Neural crest cell (in vitro differentiated cells): ENCODE measurements at places on chromosomes 5 and 9.

GRCh38 chr9:87497604-87498045, at the start of gene DAPK1:
TSS of gene DAPK1 (plus strand) at chr9:87497867. CDS start at chr9:87499078, 1,211 bp downstream.
- peak; percentile 68 for DNase-seq

DNA sequence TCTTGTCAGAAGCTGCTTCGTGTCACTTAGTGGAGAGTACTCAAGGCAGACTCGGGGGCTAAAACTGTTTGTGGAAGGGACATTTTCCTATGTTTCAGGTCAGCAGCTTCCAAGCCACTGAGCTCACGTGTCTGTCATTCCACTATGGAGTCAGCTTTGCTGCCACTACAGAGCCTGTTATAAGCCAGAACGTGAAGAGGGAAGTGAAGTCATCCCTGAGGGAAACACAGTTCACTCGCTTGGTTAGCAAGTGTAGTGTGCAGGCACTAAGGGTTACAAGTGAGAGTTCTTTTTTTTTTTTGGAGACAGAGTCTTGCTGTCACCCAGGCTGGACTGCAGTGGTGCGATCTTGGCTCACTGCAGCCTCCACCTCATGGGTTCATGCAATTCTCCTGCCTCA, 24.5 kb upstream of the LTC4S start:
- DNase-seq = no peak

GRCh38 chr5:33311893-33312292, 128.9 kb upstream of the TARS1 start:
- DNase-seq = no peak

GRCh38 chr5:98770911-98771322, 2.5 kb upstream of the RGMB start:
- DNase-seq = no peak

DNA sequence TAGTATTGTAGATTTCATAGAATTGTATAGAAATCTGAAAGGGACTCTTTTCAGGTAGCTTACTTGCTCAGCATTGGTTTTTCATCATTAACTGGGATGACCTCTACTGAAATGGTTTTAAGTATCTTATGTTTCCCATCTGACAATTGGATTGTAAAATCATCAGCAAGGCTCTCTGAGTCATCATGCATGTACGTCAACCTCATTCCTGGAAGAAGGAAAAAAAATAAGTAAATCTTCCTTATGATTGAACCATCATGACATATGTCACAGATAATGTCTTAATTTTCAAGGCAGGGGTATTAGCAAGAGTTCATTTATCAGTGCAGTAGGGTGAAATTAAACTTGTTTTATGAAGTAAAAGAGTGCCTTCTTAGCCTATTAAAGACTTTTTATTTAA, 74.9 kb upstream of the CER1 start:
- DNase-seq = no peak

- DNase-seq = no peak
Measured at GRCh38 chr5:96645091-96645490, 17.1 kb upstream of the CAST start.

DNA sequence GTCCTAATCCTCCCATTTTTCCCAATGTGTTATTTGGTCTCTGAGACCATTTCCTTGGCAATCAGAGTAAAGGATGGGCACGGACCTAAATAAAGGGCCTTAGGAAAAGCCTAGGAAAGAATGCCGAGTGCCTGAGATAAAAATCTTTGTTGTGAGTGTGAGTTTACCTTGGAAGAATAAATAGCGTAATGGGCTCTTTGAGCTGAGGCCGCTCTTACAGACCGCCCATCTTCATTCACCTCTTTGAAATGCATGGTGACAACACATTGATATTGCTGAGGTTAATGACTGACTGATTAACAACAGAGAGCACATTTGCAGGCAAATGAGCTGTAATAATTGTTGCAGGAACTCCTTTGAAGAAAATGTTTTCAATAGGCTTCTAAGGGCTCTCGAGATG, 1967.1 kb upstream of the WWC1 start:
- no peak for DNase-seq

DNA sequence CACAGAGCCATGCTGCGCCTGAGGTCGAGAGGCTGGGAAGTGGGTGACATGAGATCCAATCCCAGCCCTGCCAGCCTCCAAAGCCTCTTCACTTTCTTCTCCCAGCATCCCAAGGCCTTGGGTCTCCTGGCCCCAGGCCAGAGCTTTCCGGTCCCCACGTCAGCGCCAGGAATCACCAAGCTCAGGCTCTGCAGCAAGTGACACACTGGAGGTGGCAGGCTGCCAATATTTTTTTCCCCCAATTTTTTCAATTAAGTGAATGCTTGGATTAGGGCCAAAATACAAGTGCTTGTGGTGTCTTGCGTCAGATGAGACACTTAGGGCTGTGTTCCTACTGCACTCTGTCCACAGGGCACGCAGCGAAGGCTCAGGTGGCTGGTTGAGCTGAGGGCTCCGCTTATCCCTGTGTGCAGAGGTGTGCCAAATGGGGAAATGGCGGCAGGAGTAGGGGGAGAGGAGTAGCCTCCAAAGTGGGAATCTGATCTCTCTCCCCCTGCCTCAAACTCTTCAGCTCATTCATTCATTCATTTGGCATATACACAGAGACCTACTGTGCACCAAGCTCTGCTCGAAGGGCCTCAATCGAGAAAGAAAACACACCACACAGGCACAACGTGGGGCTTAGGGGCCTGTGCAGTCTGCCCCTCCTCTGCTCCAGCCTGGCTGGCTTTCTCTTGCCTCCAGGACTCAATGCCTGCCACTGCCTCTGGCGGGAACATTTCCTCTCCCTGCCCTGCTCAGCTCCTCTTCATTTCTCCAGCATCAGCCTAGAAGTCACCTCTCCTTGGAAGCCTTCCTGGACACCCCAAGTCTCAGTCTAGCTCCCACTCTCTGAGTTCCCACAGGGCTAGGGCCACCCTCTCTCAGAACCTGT, 16.6 kb downstream of the SH3PXD2B start:
- no peak for DNase-seq

GRCh38 chr5:108801776-108802175, 54.1 kb downstream of the FER start:
- DNase-seq = no peak

DNA sequence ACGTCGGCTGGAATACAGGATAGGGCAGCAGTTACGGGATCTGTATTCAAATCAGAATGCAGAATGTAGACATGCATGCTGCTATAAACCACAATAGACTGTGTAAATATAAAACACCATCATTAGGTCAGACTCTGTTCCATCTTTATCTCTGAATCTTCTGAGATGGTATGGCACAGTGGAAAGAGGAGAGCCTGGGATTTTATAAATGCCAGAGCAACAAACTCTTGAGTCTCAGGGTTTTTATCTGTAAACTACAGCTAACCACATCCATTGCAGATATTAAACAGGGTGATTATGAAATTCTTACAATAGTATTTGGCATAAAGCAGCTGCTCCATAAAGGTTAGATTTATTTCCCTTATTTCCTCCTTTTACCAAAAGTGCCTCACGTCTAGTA, 108.7 kb downstream of the ZDHHC21 start:
- no peak for DNase-seq

DNA sequence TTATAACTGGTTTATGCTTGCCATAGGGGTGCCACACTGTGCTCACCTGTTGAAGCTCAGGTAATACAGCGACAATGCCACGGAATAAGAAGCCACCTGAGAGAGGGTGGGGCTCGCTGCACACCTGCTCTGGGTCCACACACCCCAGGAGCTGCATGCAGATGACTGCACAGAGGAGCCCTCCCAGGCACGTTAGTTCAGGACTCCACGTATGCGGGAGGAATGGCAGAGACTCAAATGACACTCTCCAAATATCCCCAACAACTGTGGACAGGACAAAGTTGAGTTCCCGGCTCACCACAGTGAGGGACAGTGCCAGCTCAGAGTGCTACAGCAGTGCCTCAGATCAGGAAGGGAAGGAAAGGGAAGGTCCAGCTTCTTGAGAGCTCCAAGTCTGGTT, 5.8 kb upstream of the FCN1 start:
- no peak for DNase-seq

- no peak for DNase-seq
Measured at GRCh38 chr5:111869681-111870080, 112.7 kb upstream of the NREP start.

DNA sequence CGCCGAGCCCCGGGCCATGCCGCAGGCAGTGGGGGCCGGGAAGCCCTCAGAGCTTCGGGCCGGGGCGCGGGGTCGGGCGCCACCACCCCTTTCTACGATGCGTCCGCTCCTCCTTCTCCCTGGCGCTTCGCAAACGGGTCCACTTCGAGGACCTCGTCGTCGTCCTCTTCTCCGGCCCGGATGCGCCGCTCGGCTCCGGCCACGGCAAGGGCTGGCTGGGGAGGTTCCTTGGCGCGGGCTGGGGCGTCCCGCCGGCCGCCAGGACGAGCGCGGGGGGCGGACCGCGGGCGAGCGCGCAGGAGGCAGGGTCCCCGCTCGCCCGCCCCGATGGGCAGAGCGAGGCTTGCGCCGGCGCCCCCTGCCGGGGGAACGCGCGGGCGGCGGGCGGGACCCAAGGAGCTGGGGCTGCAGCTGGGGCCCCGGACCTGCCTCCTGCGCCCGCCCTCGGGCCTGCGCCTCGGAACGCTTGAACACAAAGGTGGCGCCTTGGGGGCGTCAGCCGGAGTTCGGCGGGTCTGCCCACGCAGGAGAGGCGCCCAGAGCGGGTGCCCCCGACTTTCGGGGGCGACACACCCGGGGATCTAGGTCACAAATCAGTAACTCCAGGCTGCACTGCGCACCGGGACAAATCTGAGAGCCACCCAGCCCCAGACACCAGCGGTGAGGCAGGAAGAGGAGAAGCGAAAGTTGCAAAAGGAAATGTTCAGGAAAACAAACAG, at the start of gene ROR2:
ROR2 (minus strand) TSS at position 283 of the 719 bp plus-strand sequence.
- peak; percentile 82 for DNase-seq

- DNase-seq = no peak
Measured at GRCh38 chr5:56337715-56338319, 104.7 kb upstream of the ANKRD55 start.

- no peak for DNase-seq
Measured at GRCh38 chr5:66628561-66628960, 32.4 kb downstream of the MAST4 start.

- DNase-seq = no peak
Measured at GRCh38 chr5:29905626-29906353, 1287.7 kb upstream of the CDH6 start.

GRCh38 chr5:15719784-15720183, 219.8 kb downstream of the FBXL7 start:
- DNase-seq = no peak

DNA sequence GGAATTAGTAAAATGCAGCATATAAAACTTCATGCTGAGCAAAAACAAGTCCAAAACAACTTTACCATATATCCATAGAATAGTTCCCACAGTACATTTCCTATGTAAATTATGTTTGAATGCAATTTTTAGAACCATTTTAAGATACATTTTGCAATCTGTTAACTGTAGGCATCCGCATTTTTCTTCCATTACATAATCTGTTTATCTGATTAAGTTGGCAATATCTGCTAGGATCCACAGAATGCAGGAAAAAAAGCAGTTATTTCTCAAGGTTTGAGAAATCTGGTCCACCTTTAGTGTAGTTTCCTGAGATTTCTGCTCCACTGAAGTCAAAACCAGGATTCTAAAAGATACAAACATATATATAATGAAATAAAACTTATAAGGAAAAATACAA, 6.2 kb downstream of the NUDCD2 start:
- DNase-seq = no peak

GRCh38 chr5:34474573-34475021, 181.5 kb upstream of the RAI14 start:
- no peak for DNase-seq

- no peak for DNase-seq
Measured at GRCh38 chr9:117992006-117992405, 287.8 kb downstream of the TLR4 start.

GRCh38 chr9:5983042-5983441, 32.4 kb downstream of the RANBP6 start:
- no peak for DNase-seq

DNA sequence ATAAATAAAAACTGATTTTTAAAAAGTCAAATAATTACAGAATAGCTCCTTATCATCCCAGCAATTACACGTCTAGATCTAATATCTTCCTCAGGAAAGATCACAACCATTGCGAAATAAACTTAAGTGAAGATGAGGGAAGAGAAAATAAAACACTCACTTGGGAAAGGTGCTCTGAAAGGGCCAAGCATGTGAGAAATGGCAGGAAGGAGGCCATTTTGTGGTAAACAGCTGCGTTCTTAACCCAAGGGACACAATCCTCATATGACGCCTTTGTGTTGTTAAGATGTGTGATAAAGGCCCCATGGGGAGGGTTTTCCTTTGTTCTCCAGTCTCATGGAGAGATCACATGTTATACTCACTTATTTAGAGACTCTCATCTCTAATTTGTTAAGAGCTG, 32.5 kb downstream of the JAKMIP2 start:
- DNase-seq = no peak

DNA sequence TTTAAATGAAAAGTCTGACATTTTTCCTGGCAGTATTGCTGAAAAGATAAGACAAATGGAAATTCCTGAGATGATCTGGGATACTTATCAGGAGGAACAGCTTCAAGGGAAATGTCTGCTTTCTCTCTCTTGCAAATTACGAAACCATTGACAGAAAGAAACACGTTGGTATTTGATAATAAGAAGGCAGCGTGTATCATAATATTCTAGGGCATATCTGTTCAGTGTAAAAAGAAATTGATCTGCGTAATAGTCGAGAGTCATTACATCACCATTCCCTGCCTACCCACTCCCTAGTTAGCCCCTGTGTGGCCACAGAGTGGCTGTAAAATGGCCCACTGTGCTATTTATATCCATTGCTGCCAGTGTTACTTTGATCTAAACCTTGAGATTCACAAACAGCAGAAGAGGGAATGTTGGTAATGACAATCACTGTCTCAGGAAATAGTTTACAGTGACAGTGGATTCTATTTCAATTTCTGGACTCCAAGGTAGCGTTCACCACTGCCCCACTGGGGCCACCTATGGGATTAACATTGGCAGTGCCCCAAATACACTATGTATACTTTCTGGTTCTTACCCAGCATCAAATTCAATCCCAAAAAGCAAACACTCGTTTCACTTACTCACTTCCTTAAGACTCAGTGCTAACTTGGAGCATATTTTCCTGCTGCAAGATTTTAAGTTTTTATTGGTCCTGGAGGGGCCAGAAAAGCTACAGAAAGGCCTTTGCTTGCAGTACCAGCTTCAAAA, 133.4 kb upstream of the GAS1 start:
- DNase-seq = no peak

- no peak for DNase-seq
Measured at GRCh38 chr9:14924230-14925219, 14.3 kb upstream of the FREM1 start.

- DNase-seq = peak; percentile 14
Measured at GRCh38 chr5:126490167-126490940, 67.1 kb downstream of the GRAMD2B start.
